ENCODE measurements at places on chromosomes 12 and 14.

GRCh38 chr12:19947344-19947743, 421.0 kb upstream of the PDE3A start:
- no peak for DNase-seq

DNA sequence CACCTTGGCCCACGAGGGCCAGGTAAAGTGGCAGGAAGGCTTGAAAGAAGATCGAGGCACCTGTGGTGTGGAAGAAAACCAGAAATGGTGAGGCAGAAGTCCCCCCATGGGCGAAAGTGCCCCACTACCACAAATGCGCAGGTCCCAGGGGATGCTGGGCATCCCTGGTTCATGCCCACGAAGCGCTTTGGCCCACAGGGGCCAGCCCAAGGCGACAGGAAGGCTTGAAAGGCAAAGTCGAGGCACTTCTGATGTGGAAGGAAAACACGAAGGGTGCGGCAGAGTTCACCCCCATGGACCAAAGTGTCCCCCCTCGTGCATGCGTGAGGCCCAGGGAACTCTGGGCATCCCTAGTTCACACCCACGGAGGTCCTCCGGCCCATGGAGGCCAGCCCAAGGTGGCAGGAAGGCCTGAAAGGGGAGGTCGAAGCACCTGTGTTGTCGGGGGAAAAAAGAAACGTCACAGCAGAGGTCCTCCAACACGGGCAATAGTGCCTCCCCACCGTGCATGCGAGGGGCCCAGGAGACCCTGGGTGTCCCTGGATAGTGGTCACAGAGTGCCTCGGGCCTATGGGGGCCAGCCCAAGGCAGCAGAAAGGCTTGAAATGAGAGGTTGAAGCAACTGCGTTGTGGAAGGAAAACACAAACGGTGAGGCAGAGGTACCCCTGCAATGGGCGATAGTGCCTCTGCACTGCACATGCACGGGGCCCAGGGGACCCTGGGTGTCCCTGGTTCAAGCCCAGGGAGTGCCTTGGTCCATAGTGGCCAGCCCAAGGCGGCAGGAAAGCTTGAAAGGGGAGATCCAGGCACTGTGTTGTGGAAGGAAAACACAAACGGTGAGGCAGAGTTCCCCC, 373.9 kb downstream of the ALG10 start:
- no peak for DNase-seq

DNA sequence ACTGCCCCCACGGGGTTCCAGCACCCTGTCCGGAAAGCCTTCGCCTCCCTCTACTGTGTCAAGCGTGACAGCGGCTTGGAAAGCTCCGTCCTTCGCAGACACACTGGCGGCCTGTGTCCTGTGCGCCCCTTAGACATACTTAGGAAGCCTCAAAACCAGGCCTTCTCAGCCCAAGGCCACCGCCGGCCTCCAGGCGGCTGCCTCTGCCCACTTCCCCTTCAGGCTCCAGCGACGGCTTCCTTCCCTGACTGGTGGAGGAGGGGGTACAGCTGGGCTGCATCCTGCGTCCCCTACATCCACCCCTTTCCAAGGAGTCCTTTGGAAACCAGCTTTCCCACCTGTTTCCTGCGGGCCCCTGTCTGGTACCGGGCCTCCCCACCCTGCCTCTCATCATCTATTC, 2.5 kb upstream of the CACNA2D4 start:
- peak; percentile 19 for DNase-seq

DNA sequence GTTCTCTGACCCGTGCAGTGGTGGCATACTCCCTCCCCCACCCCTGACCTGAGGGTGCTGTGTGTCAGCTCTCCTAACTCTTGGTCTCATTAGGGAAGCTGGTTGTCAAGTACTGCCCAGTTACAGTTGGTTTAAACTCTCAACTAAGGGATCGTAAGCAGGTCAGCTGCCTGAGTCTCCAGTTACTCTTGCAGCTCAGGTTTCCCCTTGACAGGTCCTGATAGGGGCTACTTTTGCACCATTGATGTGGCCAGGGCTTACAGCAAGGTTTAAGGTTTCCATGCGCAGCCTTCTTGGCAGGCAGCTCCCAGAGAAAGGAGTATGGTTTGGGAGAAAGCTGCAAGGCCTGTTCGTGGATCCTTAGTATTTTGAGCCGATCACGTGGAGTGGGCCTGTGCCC, 74.5 kb downstream of the ETV6 start:
- no peak for DNase-seq

- DNase-seq, result no peak
Measured at GRCh38 chr12:101908395-101908794, 31.0 kb downstream of the DRAM1 start.

GRCh38 chr14:54901380-54902142, 1.1 kb downstream of the GCH1 start:
- DNase-seq, result peak; percentile 44

Data from activated CD8-positive, alpha-beta T cell treated with anti-CD3 and anti-CD28 coated beads, Interleukin-2, amount 10 ng/mL, durations not matched to agents 7 days and 5 days (primary cell).